ENCODE measurements at places on chromosomes 2 and 18.

- no peak for DNase-seq
These were observed 270.8 kb upstream of the NT5C1B start for GRCh38 chr2:18860179-18860578.

DNA sequence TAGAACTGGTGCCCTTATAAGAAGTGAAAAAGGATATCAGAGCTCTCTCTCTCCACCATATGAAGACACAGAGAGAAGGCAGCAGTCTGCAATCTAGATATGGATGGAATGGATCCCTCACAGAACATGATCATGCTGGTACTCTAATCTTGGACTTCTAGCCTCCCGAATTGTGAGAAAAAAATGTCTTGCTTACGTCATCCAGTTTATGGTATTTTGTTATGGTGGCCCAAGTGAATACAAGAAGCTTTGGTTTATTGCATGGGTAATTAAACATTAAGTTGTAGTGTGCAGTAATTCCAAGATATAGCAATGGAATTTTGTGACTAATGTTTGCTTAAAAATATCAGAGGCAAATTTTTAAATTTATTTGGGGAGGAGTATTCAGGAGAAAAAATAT, 1667.4 kb upstream of the SLC39A10 start:
- DNase-seq: no peak

DNA sequence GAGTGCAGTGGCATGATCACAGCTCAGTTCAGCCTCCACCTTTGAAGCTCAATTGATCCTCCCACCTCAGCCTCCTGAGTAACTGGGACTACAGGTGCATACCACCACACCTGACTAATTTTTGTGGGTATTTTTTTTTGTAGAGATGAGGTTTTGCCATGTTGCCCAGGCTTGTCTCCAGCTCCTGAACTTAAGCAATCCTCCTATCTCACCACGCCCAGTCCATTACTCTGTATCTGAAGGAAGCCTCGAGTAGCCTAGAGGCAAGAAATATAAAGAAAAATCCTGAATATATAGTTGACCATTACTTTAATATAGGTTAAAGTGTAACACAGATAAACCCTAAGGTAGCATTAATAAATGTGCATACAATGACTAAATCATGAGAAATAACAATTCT, 686.8 kb upstream of the PIK3C3 start:
- DNase-seq: no peak

DNA sequence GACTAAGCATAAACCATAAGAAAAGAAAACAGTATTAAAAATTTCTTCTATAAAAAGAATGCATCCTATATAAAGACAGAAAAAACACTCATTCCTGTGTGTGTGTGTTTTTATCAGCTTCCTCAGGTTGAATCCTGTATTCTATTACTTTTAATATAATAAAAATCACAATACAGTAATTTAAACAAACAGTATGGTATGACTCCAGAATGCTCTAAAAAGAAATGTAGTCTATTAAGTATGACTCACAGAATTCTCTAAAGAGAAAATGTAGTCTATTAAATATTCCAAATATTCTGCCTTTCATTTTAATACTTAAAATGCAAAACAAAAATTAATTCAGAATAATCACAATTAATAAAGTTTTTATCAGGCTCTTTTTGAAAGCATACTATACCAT, 19.8 kb downstream of the CCDC88A start:
- DNase-seq: no peak

GRCh38 chr18:58540381-58540943, 88.4 kb downstream of the ALPK2 start:
- no peak for DNase-seq

- no peak for DNase-seq
These were observed 209.5 kb downstream of the NDUFA10 start for GRCh38 chr2:239815671-239816070.

- DNase-seq: no peak
These were observed 14.0 kb downstream of the REEP1 start for GRCh38 chr2:86323273-86324021.

- DNase-seq: no peak
These were observed 1097.2 kb upstream of the CNTNAP5 start for GRCh38 chr2:122927710-122928557.

DNA sequence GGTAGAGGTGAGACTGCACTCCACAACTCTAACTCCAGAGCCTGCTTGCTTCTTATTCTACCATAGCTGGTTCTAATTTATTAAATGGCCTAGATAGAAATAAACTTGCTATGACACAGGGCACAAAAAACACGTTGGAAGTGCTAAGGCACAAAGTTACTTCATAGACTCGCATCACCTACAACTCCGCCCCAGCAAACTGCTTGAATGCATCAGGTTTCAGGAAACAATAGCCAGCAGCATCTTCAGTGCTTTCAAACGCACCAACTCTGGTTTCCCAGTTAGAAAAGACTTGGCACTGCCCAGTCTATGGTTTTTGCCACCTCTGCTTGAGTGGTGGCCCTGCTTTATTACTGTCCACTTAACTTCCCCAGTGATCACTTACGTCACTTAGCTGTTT, 142.6 kb downstream of the RIF1 start:
- DNase-seq: no peak

- DNase-seq: no peak
These were observed 20.7 kb downstream of the OTOF start for GRCh38 chr2:26457251-26457666.

DNA sequence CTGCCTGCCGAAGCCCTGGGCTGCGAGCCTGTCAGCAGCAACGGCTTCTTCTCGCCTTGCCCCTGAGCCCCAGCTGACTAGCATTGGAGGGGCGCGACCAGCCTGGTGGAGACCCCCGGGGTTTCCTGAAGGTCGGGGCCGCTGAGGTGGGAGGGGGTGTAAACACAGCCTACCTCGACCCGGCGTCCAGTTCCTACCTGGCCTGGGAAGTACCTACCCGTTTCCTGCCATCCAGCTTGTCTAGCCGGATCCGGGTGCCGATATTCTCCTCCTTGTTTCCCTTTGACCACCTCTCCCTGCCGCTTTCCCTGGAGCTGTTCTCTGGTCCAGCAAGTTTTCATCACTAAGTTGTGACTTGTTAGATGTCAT, 511 bp downstream of the MOB4 start:
- DNase-seq: no peak

- no peak for DNase-seq
These were observed 207.5 kb downstream of the LOXHD1 start for GRCh38 chr18:46449499-46449898.

- DNase-seq: no peak
These were observed 29.9 kb downstream of the EPB41L3 start for GRCh38 chr18:5513947-5514346.

DNA sequence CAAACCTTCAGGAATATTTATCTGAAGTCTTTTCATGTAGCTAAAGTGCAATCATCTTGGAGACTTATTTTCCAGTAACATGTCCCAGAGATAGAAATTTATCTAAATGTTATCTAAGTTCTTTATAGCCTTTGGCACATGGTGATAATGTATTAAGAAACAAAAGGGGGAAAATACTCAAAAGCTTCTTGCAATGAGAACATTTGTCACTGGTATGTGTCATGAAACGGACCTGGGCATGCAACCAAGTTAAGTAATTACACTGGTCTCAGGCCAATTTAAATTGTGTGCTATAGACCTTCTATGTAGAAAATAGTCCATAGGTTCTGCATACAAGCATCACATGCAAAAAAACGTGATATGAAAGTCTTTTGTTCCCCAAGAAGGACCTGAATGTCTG, 136.2 kb downstream of the SLC8A1 start:
- no peak for DNase-seq

Measured in head of caudate nucleus (tissue), 42 donors.